ENCODE measurements at places on chromosomes 3 and 15. TPM values are rescaled to one million over a fixed set of nuclear protein-coding genes. Genes with fewer than 3 reads are reported as not detected.

The TMEM41A gene
- 22.0 TPM for total RNA-seq

DNA sequence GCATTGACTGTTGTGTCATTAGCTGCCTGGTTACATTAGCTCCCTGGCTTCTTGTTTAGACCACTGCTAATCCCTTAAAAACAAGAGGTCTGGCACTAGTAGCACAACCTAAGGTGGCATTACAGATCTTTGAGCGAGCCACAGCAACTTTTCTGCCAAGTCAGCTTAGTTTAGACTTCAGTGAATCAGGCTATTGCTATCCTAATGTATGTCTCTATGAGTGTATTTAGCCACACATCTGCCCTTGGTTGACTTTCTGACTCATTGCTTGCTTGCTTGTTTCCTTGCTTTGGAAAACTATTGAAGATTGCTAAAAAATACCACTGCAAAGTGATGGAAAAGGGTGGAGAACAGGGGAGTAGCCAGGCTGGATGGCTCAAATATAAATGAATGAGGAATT lies 50.2 kb downstream of the CHP1 start:
- no peak for DNase-seq

DNA sequence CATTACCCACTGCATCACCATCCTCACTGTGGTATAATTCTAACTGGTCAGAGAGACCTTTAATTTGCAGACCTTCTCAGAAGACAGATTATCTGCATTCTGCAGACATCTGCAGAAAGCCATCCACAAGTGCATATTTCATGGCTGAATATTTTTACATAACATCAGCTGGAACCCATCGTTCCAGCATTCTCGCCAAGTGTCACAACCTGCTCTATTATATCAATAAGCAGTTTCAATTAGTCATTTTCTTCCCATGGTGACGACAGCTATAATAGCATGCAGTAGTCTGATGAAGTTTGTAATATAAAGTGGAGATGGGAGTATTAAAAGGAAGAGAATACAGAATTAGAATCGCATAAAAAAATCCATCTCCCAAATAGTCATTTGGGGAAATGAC lies 334.7 kb downstream of the FHIT start:
- DNase-seq = no peak

The COMMD2 gene
- total RNA-seq = 26.8 TPM

DNA sequence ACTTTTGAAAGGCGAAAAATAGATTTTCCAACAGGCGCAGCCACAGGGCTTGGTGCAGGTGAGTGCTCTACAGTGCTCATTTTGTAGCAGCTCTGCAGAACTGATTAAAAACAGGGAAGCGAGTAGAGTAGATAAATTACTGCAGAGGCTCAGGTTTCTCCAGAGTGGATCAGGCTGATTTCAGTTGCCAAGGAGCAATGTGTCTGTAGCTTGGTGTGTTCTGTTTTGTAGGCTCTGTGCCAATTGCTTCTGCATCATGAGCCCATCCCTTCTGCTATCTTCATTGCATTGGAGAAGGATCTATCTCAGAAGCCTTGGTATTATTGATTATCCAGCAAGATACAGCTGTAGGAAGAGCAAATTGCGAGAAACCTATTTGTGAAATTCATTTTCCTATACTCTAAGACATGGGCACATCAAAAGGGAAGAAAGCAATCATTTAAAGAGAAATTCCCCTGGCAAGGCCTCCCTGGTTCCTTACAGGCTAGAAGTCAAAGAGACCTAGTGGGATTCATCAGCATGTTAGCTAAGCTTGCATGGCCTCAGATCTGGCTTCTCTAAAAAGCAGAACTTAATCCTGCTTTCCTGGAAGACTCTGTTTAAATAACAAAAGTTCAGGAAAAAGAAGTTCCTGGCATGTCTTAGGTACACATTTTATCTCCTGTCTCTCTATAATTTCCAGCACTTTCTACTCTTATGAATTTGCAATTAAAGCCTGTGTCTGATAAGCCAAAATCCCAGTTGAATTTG lies 432.4 kb upstream of the ATP10A start:
- no peak for DNase-seq

The GPR156 gene
- total RNA-seq = 0.42 TPM

The ZNF660 gene
- total RNA-seq = not detected

- no peak for DNase-seq
Observed at GRCh38 chr3:127745656-127746399, 73.1 kb downstream of the ABTB1 start.

DNA sequence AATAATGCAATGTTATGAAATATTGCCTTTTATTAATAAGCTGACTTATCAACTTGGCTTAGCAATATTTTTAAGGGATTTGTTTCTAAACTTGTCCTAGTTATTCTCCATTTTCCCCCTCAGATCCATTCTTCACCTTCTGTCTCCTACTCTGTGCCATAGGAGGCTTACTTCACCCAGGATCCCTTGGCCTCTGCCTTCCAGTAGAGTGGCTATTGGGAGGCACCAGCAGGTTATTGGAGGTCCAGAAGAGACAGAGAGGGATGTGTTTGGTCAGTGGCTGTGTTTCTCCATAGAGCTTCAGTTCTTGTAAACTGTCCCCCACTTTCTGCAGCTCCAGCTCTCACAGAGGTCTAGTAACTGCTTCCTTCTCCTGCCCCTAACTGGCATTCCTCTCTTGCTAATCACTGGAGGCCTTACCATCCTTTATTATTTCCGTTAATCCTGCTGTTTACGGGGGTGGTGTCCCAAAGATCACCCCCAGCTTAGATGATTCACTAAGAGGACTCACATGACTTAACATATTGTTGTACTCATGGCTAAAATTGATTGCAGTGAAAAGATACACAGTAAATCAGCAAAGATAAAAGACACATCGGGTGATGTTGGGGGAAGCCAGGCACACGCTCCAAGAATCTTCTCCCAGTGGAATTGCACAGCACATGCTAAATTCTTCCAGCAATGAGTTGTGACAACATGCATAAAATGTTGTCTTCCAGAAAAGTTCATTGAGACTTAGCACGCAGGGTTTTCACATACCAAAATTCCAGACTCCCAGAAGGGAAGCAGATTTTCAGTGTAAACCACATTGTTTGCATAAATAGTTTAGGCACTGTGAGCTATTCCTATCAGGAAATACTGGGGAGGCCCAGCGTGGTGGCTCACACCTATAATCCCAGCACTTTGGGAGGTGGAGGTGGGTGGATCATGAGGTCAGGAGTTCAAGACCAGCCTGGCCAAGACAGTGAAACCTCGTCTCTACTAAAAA lies 67.5 kb downstream of the RPL22L1 start:
- no peak for DNase-seq

Data from CD4-positive, CD25-positive, alpha-beta regulatory T cell (primary cell).